Activated CD8-positive, alpha-beta memory T cell treated with anti-CD3 and anti-CD28 coated beads for 1 hour (primary cell): ENCODE measurements at places on chromosomes 2 and 18.

DNA sequence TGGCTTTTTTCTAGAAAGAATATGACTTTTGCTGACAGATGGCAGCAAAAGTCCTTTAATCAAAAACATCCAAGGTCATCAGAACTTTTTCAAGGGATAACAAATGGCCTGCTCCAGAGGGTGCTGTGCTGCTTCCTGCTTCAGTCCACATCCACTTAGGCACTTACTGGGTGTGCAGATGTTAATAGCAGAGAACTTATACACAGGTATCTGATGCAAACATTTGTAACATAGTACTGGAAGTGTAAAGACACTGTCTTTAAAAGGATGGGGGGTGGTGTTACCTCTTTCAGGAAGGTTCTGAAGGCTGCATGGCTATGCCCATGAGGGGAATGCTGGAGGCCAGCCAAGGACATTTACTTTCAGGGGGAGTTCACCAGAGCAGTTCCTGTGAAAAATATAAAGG, 5.5 kb downstream of the HOXD8 start:
- no peak for DNase-seq

DNA sequence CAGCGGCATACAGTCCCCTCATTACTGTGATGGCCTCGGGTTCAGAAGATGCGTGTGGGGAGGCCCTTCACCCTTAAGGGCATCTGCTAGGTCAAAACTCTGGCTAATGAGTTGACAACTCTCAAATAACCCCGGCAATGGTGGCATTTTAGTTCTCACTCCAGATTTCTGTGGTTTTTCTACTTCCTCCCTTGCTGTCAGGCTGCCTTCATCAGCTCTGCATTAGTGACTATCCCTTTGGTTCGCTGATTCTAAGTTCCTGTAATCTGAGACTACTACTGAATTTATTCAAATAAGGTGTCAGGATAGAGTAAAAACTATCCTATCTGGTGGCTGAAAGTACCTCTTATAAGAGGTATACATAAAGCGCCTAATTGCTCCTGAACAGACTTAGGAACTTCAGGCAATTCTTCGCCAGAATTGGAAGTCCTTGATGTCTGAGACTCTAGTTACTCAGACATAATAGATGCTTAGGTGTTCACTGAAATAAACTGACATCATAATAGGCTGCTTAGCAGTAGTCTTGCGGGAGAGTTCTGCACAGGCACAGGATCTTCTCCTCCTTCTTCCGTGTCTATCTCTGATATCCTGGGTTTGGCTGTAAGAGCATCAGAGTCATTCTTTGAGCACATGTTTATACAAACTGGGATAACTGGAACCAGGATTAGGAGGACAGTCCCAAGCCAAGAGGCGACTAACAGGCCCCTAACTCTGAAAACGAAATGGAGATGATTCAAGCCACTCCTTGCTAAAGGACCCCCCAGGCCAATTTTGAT, 194.5 kb downstream of the DNER start:
- DNase-seq: no peak

DNA sequence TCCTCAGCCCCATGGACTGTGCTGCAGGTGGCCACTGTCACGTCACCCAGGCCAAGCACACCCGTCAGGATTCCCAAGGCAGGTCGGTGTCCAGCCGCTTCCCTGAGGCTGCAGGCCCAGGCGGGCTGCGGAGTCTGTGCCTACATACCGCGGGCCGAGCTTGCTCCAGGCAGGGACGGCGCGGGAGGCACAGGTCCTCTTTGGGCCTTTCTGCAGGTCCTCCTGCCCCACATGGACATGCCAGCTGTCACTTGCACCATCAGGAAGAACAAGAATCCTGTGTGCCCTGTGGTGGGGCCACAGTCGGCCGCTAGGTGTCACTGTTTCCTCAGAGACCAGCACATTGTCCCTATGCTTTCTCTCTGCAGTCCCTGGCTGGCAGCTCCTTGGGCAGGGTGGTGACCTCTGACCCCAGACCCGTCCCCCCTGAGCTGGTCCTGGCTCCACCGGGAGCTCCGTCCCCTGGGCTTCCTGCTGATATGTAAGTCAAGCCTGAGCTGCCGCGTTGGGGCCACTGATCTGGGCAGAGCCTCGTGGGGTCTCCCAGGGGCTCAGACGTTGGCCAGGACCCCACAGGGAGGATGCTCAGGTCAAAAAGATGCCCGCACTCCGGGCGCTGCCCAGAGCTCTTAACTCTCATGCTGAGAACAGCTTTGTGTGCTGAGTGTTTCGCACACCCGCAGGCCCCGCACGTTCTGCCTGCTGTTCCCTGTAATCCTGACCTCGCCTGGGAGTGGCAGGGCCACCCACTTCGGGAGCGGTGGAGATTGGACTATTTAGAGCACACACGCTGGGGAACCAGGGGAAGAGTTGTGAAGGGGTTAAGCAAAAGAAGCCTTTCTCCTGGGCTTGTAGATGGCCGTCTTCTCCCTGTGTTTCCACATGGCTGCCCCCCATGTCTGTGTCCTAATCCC, 17.3 kb upstream of the AGXT start:
- peak; percentile 67 for DNase-seq

DNA sequence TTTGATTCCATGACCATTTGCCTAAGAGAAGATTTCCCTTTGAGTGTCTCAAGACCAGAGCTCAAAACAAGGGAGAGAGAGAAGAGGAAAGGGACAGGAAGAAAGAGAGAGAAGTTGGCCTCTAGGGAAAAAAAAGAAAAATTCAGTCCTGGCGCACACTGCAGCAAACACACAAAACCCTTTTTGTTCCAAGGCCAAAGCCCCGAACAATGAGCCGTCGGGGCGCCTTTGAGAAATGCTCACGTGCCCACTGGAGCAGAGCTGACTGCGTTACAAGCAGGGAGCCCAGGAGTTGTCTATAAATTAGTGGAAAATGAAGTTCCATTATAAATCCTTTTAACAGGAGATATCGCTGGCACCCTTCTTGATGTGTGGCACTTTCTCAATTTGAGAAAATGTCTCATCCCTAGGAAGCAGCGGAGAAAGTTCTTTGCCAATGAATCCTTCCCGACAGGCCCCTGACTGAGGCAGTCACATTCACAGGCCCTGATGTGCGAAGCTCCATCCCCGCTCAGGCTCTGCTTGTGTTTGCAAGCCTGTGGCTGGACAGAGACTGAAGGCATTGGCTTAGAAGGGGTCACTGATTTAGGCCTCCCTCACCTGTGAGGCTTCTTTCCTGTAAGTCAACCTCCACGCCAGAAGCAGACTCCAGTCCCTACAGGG, 32.1 kb upstream of the NCKAP5 start:
- DNase-seq: no peak

DNA sequence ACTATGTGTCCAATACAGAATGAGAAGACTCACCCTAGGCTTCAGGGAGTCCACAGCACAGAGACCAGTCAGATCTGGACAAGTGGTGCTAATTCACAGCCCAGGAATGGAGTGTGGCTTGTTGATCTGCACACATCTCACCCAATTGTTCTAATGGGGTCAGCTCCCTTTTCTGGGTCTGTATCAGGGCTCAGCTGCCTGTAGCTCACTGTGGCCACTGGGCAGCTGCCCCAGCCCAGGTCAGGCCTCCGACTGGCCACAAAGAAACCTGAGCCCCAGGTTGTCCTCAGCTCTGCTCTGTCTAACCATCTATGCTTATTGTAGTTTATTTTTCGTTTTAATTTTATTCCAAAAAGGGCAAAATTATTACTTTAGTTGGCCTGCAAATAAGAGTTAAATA, 202.3 kb upstream of the RAB6C start:
- no peak for DNase-seq

- no peak for DNase-seq
Observed at GRCh38 chr18:65750389-65751154, at the start of gene CDH7. Gene CDH7, plus strand, starts transcription at chr18:65751012. Its CDS starts 11,831 bp downstream, at chr18:65762843.

DNA sequence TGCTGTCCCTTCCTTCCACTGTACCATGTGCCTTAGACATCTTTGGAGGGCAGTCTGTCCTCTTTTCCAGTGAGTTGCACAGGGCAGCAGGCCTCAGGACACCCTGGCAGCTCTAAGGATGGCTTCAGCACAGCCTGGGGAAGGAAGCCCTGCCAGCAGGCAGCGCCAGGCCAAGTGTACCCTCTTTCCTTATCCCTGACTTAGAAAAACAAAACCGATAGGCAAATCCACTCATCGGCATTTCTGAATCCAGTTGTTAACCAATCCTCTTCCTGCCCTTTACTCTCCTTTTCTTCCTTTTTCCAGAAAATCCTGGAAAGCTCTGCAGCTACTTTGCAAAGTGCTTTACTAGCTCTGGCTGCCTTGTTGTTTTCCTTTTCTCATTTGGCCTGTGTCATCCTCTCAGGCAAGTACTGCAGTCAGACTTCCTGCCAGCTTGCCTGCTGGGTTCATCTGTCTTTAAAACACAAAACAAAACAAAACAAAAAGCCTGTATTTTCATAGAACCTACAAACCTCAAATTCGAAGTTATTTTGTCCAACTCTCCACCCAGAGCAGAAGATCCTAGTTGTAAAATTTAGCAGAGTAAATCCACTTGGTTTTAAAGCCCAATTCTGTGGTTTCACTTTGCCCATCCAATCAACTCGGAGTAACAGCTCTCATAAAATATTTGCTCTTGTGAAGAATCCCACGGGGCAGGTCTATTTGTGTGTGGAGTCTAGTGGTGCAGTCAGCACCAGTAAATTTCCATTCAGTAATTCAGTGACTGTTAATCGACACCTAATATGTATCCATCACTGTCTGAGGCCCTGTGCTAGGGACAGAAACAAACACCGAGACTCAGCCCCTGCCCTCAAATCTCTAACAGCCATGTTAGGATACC, 45.2 kb downstream of the PCBP1 start:
- no peak for DNase-seq

GRCh38 chr18:37508207-37508606, 57.4 kb downstream of the CELF4 start:
- no peak for DNase-seq

DNA sequence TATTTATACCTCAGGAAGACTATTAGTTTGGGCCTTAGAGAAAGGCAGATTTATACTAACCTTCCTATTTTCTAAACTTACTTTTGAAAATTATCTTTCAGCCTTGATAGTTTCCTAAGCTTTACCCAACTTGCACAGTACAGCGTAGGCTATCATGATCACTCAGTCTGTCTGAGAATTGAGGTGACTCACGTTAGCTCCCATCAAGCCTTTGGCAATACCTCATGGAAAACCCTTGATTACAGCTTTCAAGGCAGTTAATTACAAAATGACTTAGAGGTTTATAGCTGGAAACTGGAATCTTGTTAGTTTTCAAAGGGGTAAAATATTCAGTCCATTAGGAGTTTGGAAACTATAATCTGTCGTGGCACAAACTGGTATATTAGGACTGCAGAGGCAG, 26.4 kb upstream of the ARMC9 start:
- DNase-seq: no peak
